ENCODE measurements at places on chromosomes 6 and 20. TPM values are rescaled to one million over a fixed set of nuclear protein-coding genes. Genes with fewer than 3 reads are reported as not detected.

The BACH2 gene
- 1.9 TPM for total RNA-seq

The TAGAP gene
- not detected for total RNA-seq

The SIRPB1 gene
- total RNA-seq = 0.48 TPM

The PBX2 gene
- total RNA-seq = 36.4 TPM

The ME1 gene
- 31.1 TPM for total RNA-seq

The LINC00237 gene
- total RNA-seq = not detected

The RRAGD gene
- 15.4 TPM for total RNA-seq

The GCM1 gene
- not detected for total RNA-seq
